AG10803 (cell line): ENCODE measurements at places on chromosomes 12 and 14.

DNA sequence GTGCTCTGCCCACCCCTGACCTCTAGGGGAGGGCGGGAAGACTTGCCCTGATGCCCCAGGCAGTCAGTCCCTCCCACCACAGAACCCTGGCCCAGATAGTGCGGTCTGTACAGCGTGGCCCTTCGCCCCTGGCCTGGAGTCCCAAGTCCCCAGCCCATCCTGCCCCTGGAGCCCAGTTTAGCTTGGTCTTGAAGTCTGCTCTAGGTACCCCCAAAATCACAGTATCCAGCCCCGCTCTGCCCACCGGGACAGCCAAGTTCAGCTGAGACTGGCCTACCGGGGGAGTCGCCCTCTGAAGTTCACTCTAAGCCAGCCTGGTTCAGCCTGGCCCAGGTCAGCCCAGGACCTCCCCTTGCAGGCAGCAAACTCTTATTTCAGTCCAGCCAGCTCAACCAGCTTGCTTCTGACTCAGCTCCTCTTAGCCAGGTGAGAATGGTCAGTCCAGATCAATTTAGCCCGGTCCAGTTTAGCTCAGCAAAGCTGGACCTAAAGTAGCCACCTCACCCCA, 75.9 kb downstream of the TMEM121 start:
- no peak for DNase-seq

- DNase-seq = no peak
Observed at GRCh38 chr14:81452341-81453133, 52.4 kb upstream of the STON2 start.

- peak; percentile 7 for DNase-seq
Observed at GRCh38 chr12:44846826-44847225, 29.3 kb downstream of the NELL2 start.

DNA sequence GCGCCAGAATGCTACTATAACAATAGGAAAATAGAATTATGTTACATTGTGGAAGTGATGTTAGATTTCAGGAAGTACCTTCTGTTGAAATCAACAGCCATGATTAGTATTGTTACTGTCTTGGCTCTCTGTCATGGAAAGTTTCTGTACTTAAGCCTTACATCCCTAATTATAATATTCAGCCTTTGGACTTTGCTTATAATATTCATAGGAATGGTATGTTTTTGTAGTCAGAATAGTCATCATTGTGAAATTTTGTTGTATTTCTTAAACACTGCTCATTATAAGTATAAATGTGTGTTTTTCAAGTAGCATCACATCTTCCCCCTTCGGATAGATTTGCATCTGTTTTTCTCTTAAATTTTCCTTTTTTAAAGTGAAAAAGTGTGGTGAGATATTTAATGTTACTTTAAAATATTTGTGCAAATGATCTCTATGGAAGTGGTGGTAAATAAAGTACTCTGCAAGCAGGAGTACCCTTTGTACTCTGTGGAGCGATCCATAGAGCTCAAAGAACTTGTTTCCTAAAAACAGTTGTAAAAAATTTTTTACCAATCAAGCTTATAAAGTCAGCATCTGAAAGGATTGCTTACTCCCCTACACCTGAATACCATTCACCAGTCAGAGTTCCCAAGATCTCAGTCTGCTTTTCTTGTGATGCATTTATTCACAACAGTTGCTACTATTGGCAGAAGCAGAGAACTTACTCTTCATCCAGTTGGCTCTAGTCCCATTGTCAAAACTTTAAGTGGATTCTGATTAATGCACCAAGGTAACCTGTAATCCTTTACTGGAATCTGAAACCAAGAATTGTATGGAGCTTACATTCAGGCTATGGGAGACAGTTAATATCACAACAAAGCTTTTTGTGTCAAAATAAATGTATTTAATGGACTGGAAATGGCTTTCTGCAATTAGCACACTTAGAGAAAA, 87.8 kb downstream of the RIC8B start:
- DNase-seq = peak; percentile 85

DNA sequence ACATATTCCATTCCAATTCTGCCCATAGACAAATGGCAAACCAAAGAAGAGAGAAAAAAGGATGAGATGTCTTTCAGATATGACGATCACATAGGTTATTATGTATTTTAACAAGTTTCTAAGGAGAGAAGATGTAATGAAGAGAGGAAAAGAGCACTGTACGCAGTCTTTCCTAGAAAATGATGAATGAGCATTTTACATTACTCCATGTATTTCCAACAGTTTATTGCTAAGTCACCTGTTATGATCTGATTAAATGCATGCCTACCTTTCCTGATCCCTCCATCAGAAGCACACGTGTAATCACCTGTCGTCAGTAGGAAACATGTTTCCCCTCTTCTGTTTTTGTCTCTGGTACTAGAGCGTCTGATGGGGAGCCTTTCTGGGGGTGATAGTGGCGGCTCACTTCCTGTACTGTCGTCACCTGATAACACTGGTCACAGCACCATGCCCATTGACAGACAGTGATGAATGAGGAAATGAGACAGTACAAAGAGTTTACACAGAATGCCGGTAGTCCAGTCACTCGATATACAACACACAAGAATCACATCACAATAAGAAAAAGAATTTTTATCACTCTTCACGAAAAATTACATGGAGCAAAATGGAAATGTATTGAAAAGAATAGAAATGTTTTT, 161.6 kb downstream of the KCNC2 start:
- no peak for DNase-seq
